Fibroblast of skin of scalp (primary cell): ENCODE measurements at places on chromosomes 2 and 18.

- DNase-seq: no peak
These were observed 44.3 kb downstream of the MALT1 start for GRCh38 chr18:58715540-58715939.

- no peak for DNase-seq
These were observed 41.6 kb downstream of the PUM2 start for GRCh38 chr2:20309001-20309400.

DNA sequence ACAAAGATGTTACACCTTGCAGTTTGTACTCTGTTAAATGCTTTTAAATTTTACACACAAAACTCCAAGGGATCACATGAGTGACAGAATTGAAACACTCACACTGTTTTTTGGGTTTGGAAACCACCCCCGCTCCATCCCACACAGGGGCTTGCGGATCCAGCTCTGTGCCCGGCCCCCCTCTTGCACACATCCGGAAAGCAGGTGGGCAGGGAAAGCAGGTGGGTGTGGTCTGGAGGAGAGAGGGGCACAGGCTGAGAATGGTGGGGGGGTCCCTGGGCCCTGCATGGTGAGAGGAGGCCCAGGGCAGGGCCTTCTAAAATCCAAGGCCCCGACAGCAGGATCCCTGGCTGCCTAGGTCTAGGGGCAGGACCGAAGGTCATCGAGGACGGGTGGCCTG is 88.5 kb upstream of the HPCAL1 start:
- no peak for DNase-seq

GRCh38 chr2:60370814-60371213 is 182.6 kb downstream of the BCL11A start:
- DNase-seq: no peak

DNA sequence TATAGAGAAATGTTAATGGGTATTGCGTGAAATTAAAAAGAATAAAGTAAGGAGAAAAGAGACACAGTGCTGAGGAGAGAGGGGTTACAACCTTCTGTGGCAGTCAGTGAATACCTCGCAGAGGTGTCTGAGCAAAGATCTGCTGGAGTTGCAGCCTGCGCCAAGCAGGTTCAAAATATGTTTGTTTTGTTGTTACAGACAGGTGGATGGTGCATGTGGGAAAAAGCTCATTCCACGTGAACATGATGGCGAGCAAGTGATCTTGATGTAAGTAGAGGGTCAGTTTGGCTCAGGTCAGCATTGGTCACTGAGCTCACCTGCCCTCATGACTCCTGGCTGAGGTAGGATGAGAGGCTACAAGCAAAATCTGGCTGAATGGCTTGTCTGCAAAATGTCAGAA is 66.2 kb downstream of the SOX11 start:
- no peak for DNase-seq

- DNase-seq: no peak
These were observed 17.6 kb upstream of the MTA3 start for GRCh38 chr2:42550870-42551269.

- DNase-seq: no peak
These were observed 267.3 kb upstream of the MC4R start for GRCh38 chr18:60639836-60640235.

GRCh38 chr18:68509902-68510301 is 205.0 kb downstream of the TMX3 start:
- DNase-seq: no peak

DNA sequence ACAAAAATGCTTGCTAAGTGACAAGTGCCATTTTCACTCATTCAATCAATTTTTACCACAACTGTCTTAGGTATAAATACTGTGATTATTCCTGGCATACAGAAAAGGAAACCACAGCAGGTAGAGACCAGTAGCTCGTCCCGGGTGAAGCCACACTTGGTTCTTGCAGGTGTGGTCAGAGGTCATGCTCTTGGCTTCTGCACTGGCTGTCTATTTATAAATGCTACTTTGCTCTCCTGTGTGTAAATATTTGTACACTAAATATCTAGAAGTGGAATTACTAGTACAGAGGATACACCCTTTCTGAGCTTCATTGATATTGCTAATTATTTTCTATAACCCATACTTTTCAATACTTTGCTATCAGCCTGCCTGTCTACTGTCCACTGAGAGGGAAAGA is 284.6 kb downstream of the MYT1L start:
- DNase-seq: no peak

- DNase-seq: no peak
These were observed 403.9 kb upstream of the TNP1 start for GRCh38 chr2:217263756-217264155.

- no peak for DNase-seq
These were observed 25.2 kb upstream of the HPCAL1 start for GRCh38 chr2:10277293-10278028.

DNA sequence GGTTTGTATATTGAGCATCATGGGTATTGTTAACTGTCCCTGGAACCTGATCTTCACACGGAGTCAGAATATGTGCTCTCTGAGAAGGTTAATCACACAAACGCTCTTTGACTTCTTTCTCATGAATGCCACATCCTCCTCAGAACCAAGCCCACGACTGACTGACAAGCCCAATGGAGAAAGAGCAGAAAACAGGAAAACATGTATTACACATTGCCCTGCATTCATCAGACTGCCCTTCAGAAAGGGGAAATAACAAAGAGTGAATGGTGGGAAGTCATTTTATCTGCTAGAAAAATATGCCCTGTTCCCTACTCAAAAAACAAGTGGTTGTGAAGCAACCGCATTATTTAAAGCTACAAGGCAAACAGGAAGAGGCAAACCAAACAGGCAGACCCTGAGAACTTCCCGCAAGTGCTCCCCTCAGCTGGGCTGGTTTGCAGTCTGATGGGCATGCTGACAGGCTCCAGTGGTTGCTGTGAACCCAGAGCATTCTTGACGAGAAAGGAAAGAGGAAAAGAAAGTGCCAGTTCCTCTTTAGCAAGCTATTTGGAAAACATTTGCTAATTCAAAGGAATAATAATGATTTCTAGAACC is 172.9 kb upstream of the SETBP1 start:
- no peak for DNase-seq

DNA sequence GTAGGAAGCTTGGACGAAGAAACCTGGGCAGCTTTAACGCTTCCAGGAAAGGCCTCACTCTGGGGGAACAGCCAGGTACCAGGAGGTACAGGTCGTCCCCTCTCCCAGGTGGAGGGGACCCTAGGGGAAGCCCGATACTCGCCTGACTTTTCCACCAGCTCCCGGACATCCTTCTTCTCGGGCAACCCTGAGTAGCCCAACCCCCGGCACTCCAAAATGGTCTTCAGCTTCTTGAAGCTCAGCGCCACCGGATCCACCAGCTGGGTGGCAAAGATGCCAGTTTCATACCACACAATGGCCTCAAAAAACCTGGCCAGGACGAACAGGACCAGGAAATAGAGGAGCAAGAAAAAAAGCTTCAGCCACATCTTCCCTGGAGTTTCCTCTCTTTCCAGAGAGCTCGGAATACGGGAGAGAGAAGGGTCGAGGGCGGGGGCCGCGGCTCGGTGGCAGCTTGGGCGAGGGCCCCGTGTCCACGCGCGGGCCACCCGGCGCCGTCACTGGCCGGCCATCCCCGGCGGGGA is 1.1 kb downstream of the RNF103 start:
- DNase-seq: peak; percentile 4

GRCh38 chr2:140338795-140339194 is 1558.6 kb upstream of the NXPH2 start:
- DNase-seq: no peak

GRCh38 chr2:238027591-238028415 is 33.0 kb upstream of the SCLY start:
- no peak for DNase-seq

DNA sequence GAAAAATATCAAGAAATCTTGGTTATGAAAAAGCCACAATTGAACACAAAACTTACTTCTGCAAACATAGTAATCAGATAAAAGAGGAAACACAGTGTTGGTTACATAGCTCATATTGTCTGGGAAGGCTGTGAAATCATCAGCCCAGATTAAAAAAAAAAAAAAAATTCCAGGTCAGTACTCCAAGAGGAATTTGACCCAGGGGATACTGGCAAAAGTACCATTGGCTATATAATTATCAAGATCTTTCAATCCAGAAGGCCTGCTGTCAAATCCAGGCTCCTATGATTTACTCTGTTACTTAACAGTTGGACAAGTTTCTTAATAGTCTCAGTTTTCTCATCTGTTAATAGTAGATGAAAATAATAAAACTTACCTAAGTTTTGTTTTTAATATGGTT is 12.9 kb upstream of the IKZF2 start:
- DNase-seq: no peak

GRCh38 chr2:165390875-165391274 is 78.6 kb upstream of the CSRNP3 start:
- DNase-seq: no peak

DNA sequence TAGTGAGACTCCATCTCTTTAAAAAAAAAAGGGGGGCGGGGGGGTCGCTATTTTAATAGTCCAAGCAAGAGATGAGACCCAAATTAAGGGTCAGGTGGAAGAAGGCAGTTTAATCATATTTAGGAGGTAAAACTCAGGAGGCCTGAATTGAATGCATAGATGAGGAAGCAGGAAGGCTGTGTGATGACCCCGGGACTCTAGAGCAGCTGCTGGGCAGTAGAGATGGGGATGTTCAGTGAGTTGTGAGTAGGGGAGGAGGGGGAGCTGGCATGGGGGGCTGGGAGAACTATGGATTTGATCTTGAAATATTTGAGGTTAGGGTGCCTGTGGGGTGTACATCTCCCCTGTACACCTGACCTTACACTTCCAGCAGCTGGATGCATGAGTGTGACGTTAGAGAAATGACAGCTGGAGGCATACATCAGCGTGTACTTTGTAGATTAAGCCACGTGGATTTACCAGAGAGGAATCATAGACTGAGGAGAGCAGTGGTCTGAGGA is 41.0 kb downstream of the GALM start:
- no peak for DNase-seq

DNA sequence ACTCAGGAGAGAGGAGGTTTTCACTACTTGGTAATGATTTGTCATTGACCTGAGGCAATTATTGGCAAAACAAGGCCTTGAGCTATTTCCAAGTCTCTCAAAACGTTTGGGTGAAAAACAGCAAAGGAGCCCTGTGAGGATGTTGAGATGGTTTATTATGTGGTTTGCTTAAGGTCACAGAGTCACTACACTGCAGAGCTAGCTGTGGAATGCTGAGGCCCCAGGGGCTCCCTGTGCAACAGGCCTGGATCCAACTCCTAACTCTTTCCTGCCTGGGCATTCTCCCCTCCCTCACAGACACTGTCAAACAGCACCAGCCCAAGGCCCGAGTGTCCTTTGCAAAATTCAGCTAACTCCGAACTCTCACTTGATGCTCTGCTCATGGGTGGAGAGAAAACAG is 754.6 kb upstream of the SOX11 start:
- peak; percentile 6 for DNase-seq

GRCh38 chr2:36337354-36337753 is 18.2 kb upstream of the CRIM1 start:
- no peak for DNase-seq

- no peak for DNase-seq
These were observed 300.9 kb downstream of the NBAS start for GRCh38 chr2:15260196-15260595.

DNA sequence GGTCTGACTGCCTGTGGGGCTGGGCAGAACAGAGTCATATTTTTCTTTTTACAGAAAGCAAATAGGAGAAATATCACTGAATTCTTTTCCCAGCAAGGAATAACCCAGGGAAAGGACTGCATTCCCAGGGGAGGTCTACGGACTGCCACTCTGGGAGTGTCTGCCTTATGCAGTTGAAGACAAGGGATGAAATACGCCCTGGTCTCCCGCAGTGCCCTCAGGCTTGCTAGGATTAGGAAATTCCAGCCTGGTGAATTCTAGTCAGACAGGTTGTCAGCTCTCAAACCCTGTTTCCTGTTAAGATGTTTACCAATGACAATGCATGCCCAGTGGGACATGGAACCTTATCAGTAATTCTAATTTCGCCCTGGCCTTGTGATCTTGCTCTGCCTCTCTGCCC is 30.3 kb upstream of the PDK1 start:
- DNase-seq: no peak

DNA sequence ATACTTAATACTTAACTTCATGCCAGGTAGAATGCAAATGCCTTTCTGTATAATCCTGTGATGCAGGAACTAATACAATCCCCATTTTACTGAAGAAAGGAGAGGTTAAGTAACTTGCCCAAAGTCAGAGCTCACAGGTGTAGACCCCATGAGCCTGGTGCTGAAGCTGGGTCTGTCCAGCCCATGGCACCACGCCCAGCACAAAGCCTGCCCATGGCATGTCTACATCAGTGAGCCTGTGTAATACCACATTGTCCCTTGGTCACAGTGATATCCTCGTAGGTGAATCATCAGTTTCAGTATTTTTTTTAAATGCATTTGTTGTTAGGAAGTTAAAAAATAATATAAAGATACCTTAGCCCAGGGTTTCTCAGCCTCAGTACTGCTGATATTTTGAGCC is 69.9 kb upstream of the MCFD2 start:
- DNase-seq: peak; percentile 35

- DNase-seq: no peak
These were observed 77.4 kb upstream of the ZCCHC2 start for GRCh38 chr18:62445386-62445917.

DNA sequence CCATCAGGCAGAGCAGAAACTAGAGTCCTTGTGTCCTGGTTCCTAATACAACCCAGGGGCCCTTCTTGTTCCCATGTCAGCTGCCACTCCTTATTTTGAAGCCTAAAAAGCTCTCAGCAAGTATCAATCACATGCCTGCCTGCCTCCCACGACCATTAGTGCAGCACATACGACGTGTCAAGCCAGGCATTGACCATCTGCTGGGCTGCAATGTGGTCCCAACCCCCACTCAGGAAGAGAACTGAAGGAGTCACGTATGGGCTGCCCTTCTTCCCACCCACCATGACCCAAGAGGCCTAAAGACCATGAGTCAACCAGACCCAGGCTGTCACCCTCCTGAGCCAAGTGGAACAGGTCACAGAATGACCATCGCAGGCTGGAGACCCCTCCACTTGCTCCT is 98.8 kb downstream of the KLHL29 start:
- no peak for DNase-seq

DNA sequence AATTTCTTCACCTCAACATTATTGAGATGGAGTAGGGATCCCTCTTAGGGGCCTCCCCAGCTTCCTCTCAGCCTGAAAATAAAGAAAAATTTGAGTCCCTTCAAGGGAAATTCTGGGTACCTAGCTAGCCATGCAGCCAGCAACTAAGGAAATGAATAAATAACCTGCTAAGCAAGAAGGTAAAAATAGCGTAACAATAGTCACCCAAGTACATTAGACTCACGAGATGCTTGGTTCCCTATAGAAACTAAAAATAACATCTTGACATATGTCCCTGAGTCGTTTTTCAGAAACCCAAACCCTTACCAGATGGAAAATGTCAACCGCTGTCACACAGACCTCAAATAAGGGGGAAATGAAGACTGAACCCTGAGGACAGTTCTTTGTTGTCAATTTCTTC is 51.9 kb downstream of the CACNB4 start:
- DNase-seq: no peak

DNA sequence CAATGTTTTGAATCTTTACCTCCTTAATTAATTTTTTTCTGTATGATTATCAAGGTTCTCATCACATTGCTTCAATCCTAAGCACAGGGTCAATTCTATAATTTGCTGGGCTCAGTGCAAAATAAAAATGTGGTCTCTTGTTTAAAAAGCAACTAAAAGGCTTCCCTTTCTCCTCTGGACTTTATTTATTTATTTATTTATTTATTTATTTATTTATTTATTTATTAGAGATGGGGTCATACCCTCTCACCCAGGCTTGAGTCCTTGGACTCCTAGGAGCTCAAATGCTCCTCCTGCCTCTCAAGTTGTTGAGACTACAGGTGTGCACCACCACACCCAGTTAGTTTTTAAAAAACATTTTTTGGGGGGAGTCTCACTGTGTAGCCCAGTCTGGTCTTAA is 710.1 kb upstream of the REG3G start:
- no peak for DNase-seq

GRCh38 chr2:235679471-235679870 is 185.6 kb downstream of the AGAP1 start:
- no peak for DNase-seq
